ENCODE measurements at places on chromosomes 3 and 15.

DNA sequence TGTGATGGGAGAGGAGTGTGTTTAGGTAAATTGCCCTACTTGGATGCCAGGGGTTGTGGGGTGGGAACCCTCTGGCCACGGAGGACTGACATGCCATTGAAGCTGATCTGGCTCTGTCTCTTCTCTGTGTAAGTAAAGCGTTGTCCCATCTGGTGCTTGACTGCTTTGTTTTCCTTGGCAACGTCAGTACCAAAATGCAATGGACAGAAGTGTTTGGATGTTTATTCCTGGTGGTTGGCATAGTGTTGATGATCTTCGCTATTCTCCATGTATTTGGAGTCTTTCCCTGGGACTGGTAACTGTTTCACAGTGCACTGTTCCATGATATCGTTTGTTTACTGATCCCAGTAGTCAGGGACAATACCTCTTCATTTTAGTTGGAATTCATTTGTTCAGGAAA lies 130.5 kb upstream of the MCTP2 start:
- no peak for DNase-seq

GRCh38 chr3:66615643-66616301 lies 115.0 kb upstream of the LRIG1 start:
- no peak for DNase-seq

- no peak for DNase-seq
These were observed 63.3 kb downstream of the ABTB1 start for GRCh38 chr3:127735767-127736693.

GRCh38 chr3:45975686-45976085 lies 19.9 kb downstream of the FYCO1 start:
- DNase-seq, result no peak

- DNase-seq, result no peak
These were observed 118.9 kb downstream of the DPH6 start for GRCh38 chr15:35427091-35427490.
